ENCODE measurements at places on chromosomes 6 and 20.

- no peak for DNase-seq
Observed at GRCh38 chr6:40253420-40253819, 319.2 kb upstream of the MOCS1 start.

DNA sequence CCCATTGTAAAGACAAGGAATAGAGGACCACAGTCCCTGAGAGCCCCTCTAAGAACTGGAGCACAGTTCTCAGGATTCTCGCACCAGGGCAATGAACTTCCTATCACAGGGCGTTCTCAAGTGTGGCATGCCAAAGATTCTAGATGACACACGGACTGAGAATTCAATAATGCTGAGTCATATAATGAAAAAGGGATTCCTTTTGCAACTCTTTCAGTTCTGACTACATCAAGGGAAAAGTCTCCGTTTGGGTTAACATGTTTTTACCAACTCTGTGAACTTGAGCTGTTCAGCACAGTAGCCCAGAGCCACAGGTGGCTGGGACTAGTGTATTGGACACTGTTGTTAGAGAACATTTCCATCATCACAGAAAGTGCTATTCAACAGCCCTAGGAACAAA, 3.4 kb downstream of the MED20 start:
- no peak for DNase-seq

DNA sequence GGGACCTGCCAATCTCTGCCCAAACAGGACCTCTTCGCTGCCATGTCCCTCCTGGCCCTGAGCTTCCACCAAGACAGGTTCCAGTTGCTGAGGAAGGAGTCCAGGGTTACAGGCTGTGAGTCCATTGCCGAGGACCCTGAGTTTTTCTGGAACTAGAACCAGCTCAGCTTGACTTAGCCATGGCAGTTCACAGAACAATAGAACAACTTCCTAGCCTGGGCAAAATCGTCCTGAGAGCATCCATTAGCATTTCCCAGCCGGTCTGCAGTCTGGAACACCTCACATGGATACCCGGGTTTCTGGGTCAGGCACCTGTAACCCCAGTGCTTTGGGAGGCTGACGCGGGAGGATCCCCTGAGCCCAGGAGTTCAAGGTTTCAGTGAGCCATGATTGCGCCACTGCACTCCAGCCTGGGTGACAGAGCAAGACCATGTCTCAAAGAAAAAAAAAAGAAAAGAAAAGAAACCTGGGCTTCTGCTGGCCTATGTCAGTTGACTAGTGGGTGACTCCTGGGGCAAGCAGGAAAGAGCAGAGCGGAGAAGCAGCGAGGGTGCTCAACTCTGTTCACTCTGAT, 90.3 kb downstream of the TCP11 start:
- DNase-seq: no peak

DNA sequence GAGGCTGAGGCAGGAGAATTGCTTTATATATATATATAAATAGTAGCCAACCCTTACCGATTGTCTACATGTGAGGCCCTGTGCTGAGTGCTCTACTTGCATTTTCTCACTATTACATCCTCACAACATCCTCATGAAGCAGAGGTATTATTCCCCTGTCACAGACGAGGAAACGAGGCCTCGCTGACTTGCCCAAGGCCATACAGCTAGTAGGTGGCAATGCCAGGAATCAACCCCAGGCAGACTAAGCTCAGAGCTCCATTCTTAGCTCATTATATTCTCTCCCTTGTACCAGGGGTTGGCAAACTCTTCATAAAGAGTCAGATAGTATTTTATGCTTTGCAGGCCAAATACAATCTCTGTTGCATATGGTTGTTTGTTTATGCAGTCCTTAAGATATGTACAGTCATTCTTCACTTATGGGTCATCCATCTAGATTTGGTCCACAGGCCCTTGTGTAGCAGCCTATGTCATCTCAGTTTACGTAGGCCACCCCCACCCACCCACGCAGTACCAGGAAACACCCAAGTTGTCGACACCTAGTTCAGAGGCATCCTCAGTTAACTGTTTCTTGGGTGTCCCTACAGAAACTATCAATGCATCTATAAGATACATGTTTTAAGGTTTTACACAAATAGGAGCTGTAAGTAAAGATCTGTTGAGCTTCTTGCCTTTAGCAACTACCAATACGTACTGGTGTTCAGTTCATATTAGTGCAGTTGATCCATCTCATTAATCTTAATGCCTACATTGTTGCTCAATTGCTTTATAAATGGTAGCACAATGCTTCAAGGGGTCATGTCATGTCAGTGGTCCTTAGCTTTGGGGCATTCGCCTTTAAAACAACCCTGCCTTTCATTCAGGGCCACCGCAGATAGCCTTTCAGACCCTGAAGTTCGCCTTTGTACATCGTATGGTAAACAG, 3.0 kb downstream of the CASS4 start:
- DNase-seq: no peak

DNA sequence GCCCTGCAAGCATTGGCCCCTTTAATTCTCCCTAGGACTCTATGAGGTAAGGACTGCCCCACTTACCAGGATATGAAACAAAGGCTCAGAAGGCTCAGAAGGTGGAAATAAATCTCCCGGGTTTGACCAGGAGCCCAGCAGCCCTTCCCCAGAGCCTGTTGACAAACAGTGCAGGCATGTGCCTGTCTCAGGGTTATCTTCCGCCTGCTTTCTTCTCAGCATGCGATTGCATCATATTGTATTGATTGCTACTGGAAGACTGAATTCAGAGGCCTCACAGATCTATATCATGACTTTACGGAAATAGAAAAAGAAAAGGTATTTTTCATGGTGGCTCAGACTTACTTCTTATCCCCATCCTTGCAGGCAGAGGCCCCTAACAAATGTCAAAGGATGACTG, 92.7 kb downstream of the PHACTR3 start:
- no peak for DNase-seq

DNA sequence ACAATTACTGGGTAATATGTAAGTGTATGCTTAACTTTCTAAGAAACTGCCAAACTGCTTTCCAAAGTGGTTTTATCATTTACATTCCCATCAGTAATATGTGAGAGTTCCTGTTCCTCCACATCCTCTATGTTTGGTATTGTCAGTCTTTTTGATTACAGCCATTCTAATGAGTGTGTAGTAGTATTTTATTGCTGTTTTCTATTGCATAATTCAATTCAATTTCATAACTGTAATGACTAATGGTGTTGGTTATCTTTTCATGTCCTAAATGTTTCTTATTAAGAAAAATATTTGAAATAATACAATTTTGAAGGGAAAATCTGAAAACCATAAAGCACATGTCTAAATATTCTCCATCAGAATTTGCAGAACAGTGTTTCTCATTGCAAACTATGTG, 119.3 kb downstream of the MAP3K7 start:
- DNase-seq: no peak

- DNase-seq: no peak
Observed at GRCh38 chr6:1126036-1126435, 185.9 kb upstream of the FOXQ1 start.

- no peak for DNase-seq
Observed at GRCh38 chr6:86888301-86888700, 49.0 kb upstream of the HTR1E start.

DNA sequence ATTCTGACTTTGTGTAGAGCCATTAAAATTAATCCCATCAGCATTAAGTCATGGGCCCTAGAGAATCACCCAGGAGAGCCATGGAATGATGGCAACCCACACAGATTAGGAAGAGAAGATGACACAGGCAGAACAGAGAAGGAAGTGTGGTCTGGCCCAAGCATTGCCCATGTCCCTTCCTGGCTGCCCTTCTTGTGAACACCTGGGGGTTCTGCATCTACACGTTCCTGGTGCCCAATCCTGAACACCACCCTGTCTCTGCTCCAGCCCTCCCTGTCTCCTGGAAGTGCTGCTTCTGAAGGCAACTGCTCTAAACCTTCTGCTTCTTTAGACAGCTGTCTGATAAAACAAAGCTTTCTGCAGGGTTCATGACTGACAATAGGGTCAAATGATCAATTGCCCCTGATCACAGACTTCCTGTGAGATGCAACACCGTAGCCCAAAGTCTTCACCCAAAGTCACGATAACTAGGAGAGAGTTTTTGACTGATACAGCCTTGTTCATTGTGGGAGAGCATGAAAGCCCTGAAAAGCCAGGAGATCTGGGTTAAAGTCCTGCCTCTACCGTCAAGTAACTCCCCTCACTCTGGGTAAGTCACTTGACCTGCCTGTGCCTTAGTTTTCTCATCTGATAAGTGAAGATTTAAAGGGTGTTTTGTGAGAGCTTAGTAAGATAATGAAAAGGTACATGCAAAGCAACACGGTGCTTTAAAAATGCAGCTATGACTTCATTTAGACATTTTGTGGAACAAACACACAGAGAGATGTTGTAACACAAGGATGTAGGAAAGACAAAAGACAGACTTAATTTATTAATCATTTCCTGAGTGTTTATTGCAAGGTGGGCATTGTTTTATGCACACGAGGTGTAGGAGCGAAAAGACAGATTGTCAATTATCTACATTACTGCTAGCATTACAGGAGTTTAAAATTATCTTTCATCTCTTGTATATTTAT, 291.2 kb upstream of the STXBP5 start:
- no peak for DNase-seq

DNA sequence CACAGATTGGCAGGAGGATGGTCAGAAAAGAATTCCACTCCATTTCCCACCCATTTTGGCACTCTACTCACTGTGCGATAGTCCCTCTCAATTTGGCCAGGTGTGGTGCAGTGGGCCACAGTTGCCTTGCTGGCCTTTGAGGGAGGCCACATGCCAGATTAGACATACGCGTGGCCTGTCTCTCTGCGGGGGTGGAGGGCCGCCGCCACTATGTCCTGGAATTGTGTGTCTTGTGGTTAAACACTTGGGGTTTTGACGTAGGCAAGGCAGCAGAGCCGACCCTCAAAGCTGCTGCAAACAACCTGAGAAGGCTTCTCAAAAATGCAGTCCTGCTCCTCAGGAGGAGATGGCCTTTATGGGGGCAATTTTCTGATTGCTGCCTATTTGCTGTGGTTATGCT, 4.9 kb upstream of the DAAM2 start:
- DNase-seq: no peak

- DNase-seq: no peak
Observed at GRCh38 chr6:56677559-56677958, 34.9 kb upstream of the DST start.

DNA sequence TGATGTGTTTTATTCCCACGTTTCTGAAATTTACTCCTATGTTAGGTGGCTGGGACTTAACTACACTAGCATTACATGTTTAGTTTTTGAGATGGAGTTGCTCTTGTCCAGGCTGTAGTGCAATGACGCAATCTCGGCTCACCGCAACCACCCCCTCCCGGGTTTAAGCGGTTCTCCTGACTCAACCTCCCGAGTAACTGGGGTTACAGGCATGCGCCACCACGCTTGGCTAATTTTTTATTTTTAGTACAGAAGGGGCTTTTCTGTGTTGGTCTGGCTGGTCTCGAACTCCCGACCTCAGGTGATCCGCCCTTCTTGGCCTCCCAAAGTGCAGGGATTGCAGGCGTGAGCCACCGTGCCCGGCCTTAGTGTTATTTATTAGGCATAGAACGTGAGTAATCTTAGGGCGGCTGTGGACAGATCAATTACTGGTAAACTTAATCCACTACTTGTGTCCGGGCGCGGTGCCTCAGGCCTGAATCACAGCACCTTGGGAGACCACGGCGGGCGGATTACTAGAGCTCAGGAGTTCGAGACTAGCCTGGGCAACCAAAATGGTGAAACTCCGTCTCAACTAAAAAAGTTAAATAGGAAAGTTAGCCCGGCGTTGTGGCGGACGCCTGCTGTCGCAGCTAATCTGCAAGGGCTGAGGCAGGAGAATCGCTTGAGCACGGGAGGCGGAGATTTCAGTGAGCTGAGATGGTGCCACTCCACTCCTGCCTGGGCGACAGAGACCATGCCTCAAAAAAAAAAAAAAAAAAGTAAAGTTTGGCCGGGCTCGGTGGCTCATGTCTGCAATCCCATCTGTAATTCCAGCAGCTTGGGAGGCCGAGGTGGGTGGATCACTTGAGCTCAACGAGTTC, 123.7 kb upstream of the BTN3A2 start:
- no peak for DNase-seq

- no peak for DNase-seq
Observed at GRCh38 chr6:166555086-166555485, 31.4 kb downstream of the RAMACL start.

GRCh38 chr6:35351422-35351821, 9.1 kb downstream of the PPARD start:
- DNase-seq: no peak

GRCh38 chr6:54096811-54097210, 14.4 kb upstream of the MLIP start:
- no peak for DNase-seq

DNA sequence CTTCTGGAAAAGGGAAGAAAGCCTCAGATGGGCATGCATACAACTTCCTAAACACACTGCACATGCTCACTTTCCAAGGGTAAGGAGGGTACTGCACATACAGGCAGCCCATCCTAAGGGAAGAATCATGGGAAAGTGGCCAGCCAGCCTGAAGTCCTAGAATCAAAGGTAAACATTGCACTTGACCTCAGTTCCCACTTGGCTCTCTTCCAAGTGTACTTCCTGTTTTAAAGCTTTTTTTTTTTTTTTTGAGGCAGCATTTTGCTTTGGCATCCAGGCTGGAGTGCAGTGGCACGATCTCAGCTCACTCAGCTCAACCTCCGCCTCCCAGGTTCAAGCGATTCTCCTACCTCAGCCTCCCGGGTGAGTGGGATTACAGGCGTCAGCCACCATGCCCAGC, 225.3 kb upstream of the EPHA7 start:
- no peak for DNase-seq

GRCh38 chr6:51398793-51399192, 580.1 kb downstream of the TFAP2B start:
- DNase-seq: no peak

DNA sequence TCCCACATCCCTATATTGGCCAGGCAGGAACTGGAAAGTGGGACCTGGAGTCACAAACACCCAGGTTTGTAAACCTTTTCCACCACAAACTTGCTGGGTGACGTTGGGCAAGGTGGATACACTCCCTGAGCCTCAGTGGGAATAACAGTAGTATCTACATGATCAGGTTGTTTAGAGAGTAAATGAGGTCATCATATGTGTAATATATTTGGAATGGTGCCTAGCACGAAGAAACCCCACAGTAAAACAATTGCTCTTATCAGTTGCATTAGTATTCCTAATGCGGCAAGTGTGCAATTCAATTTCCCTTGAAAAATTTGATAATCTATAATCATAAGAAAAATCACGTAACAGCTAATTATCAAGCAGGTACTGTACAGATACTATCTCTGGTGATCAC, 51.9 kb downstream of the HIVEP2 start:
- DNase-seq: no peak

- no peak for DNase-seq
Observed at GRCh38 chr6:40831381-40831780, 207.6 kb downstream of the UNC5CL start.

DNA sequence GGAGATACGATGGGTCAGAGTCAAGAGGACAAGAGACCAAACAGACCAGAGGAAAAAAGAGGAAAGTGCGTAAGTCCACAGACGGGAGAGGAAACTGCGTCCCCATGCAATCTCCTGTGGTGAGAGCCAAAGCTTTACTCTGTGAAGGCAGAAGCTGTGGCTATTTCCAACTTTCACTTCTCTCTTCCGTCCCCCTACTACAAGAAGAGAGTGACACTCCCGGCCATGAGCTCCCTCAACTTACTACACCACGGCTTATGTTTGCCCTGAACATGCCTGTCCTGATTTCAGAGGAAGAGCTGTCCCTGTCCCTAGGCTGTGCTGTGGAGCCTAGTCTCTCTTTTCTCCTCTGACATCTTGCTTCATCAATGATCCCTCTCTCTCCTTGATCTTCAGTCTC, 11.5 kb upstream of the SSR1 start:
- no peak for DNase-seq

- no peak for DNase-seq
Observed at GRCh38 chr20:38313676-38314075, 9.7 kb downstream of the BPI start.

Measured in esophagus squamous epithelium (tissue), 5 donors.